ENCODE measurements at places on chromosomes 1 and 21.
A peak's percentile ranks its signal among the peaks of the same experiment; 100 is the strongest.

DNA sequence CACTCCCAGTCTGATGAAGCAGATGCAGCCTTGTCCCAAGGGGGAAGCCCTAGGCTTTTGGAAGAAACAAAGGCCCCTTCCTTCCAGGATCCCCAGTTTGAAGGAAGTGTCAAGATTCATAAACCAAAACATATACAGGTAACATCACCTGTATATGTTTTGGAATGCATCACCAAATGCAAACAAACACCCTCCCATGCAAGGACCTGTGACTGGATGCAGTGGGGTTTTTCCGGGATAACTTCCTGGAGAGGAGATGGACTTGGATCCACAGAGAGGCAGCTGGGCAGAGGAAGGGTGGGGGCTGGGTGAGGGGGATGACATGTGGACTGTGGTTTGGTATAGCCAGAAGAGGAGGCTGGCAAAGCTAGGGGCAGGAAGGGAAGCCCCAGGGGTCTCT lies 1.5 kb upstream of the PLA2G2F start:
- no peak for DNase-seq

GRCh38 chr1:109131059-109131458 lies 17.1 kb downstream of the ELAPOR1 start:
- no peak for DNase-seq

GRCh38 chr1:14840374-14840773 lies 241.9 kb downstream of the KAZN start:
- no peak for DNase-seq

DNA sequence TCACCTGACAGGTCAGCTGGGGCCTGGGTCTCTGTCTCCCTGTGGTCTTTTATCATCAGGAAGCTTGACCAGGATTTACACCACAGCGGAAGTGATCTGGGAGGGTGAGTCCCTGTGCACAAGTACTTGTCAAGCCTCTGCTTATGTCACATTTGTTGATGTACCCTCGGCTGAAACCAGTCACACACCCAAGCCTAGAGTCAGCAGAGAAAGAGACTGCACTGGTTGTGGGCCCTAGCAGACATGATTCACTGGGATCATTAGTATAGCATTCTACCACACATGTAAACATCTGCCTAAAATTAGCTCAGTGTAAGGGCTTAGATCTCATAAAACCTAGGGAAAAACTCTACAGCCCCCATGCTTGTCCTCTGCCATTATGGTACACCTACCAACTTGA lies 79.3 kb upstream of the LAMC2 start:
- DNase-seq: no peak

DNA sequence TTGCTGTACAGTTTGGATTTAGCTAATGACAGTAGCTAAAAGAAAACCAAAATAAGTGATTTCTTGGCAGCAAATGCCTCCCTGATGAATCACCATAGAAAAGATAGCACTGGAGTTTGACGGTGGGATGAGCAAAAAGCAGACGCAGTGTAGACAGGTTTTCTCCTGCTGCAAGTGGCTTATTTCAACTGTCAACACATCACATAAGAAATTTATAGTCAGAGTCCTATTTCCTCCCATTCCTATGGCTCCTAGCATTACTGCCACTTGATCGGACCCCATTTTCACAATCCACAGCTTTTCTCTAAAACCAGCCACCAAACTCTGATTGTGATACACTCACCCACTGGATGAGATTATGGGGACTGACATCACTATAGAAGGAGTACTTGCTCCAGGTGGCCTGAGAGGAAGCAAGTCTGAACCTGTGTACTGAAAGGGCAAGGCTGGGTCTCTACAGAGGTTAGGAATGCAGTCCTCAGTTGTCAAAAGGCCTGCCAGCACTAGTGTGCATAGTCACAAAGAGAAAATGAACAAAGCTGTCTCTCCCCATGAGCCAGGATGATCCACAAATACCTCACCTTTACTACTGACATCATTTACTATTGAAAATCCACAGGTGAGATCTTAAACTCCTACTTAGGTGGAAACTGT lies 359.8 kb downstream of the LTN1 start:
- DNase-seq: peak; percentile 36

DNA sequence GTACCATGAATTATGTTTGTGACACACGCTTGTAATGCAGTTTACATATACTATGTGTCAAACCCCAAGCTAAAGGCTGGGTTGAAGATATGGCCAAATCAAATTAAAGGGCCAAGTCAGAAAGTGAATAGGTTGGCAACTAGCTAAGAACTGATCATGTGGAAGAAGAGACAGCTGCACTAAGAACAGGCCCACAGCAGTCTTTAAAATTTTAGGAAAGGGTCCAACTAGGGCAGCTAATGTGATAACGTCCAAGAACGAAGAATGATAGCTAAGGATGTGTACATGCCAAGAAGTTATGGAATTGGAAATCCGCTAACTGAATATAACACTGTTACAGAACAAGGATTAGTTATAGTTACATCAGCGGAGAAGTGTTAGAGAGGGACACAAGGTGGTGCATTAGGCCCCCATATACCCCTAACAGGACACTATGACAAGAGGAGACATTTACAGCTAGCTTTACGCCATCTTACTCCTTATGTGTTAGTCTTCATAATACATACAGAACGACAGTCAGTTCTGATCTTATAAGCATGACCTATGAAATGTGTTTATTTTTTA lies 6.5 kb upstream of the RNF2 start:
- no peak for DNase-seq

- no peak for DNase-seq
Measured at GRCh38 chr1:45629035-45629434, 5.2 kb upstream of the CCDC17 start.

- no peak for DNase-seq
Measured at GRCh38 chr1:199696225-199696624, 331.3 kb upstream of the NR5A2 start.

DNA sequence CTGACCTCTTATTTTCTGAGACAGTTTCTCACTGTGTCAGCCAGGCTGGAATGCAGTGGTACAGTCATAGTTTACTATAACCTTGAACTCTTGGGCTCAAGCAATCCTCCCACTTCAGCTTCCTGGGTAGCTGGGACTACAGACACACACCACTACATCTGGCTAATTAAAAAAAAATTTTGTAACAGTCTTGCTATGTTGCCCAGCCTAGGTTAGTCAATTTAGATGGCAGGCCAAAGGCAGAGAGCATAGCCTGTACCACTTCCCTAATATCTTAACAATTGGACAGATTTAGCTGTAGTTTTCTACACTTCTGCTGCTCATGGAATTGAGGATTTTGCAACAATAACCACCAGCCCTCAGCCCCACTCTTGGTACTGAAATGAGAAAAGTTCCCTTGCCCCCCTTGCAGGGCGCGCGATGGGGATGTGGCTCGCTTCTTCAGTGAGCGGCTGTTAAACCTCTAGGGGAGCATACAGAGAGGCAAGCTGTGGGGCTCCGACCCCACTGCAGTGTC lies 34.9 kb upstream of the PTGFRN start:
- no peak for DNase-seq

DNA sequence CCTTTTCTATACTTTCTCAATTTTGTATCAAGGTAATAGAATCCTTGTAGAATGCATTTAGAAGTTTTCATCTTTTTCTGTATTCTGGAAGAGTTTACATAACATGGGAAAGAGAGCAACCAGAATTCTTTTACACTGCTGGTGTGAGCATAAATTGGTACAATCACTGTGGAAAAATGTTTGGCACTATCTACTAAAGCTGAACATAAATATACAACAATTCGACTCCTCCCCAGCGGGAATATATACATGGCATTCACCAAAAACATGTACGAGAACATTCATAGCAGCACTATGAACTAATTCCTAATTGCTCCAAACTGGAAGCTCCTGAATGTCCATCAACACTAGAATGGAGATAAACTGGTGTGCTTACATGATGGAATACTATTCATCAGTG lies 1.8 kb upstream of the ACBD6 start:
- no peak for DNase-seq

GRCh38 chr1:183773482-183774274 lies 31.2 kb upstream of the RGL1 start:
- DNase-seq: no peak

DNA sequence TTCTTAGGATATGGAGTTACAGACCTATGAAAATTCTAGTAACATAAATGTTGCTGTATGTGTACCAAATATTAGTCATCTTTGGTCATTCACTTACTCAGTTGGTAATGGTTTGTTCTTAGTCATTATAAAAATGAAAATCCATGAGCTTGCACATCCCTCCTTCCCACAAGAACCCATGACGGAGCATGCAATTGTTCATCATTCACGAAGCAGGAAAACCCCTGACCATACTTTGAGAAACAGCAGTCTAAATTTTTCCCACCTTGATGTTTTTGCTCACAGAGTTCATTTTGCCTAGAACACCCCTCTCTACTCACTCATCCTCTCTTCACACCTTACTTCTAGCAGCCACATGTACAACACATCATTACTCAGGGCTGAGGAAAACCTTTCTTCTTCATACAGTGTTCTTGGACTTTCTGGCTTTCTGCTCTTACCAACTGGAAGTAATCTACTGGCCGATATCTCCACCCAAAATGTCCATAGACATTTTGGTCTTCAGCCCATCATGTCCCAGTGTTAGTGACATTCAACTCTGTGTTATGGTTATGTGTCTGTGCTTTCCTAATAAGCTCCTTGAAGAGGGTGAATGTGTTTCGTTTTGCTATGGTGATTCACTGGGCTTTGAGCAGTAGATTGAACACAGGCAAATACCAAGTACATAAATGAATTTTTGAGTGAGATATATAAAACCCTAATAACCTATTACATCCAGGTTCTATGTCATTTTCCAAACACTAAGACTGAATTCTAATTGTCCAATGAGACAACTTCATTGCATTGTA lies 189.9 kb downstream of the ZC3H11B start:
- DNase-seq: no peak

DNA sequence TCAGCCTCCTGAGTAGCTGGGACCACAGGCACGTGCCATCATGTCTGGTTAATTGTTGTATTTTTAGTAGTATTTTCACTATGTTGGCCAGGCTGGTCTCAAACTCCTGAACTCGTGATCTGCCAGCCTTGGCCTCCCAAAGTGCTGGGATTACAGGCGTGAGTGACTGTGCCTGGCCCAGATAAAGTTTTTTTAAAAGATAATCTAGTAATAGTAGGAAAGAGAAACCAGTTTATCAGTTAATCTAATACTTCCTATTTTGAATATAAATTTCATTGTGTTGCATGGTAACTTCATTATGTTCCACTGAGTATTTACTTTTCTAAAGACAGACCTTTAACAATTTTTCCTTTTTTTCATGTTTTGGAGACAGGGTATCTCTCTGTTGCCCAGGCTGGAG lies 10.0 kb downstream of the RABGAP1L start:
- no peak for DNase-seq

GRCh38 chr1:58358346-58358745 lies 188.2 kb downstream of the OMA1 start:
- peak; percentile 1 for DNase-seq

GRCh38 chr1:222924136-222924706 lies 109.4 kb downstream of the DISP1 start:
- no peak for DNase-seq

GRCh38 chr21:29320031-29320430 lies 21.3 kb downstream of the BACH1 start:
- no peak for DNase-seq

GRCh38 chr1:63674238-63674864 lies 81.1 kb downstream of the PGM1 start:
- peak; percentile 82 for DNase-seq

GRCh38 chr1:116680752-116681151 lies 13.2 kb upstream of the IGSF3 start:
- DNase-seq: no peak

- peak; percentile 79 for DNase-seq
Measured at GRCh38 chr1:147225193-147225730, at the start of gene FMO5. Gene FMO5, minus strand, starts transcription at chr1:147225339. Its CDS starts 310 bp downstream, at chr1:147225029.

GRCh38 chr1:46413596-46413985 lies 19.5 kb downstream of the FAAH start:
- DNase-seq: peak; percentile 13

- no peak for DNase-seq
Measured at GRCh38 chr1:198462365-198463019, 78.0 kb downstream of the ATP6V1G3 start.

DNA sequence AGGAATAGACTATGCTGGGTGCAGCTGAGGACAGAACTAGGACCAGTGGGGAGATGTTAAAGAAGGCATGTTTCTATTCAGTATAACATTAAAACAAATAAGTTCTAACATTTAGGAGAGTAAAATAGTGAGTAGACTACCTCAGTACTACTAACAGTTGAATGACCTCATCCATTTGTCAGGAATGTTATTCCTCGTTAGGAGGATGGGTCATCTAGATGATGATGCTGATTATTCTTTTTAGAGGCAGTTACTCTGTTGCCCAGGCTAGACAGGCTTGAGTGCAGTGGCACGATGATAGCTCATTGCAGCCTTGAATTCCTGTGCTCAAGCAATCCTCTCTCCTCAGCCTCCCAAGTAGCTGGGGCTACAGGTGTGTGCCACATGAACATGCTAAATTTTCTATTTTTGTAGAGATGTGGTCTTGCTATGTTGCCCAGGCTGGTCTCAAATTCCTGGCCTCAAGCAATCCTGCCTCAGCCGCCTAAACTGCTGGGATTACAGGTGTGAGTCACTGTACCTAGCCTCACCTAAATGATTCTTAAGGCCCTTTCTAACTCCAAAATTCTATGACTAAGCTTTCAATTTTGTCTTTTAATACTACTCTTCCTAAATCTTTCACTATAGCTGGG lies 9.3 kb downstream of the EEIG2 start:
- DNase-seq: no peak

DNA sequence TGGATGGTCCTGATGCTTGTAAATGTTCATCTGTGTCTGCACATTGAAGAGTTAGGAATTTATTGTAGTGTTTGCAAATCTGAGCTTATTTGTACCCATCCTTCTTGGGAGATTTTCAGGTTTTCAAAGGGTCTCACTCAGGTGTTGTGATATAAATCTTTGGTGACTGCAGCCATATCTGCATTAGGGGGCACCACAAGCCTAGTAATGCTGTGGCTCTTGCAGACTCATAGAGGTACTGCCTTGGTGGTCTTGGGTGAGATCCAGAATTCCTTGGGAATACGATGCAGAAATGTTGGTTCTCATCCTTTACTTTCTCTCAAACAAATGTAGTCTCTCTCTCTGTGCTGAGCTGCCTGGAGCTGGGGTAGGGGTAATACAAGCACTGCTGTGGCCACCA lies 405.9 kb downstream of the TTLL7 start:
- DNase-seq: no peak

GRCh38 chr1:228156941-228157728 lies 7.4 kb downstream of the GJC2 start:
- DNase-seq: no peak

GRCh38 chr1:154661110-154661509 lies 53.1 kb upstream of the ADAR start:
- no peak for DNase-seq

Measured in cardiac muscle cell (in vitro differentiated cells and primary cell).